Urothelium cell line (cell line): ENCODE measurements at places on chromosomes 12 and 14.
A peak's percentile ranks its signal among the peaks of the same experiment; 100 is the strongest.

GRCh38 chr12:92845329-92845728 lies 83.8 kb downstream of the EEA1 start:
- DNase-seq: no peak

DNA sequence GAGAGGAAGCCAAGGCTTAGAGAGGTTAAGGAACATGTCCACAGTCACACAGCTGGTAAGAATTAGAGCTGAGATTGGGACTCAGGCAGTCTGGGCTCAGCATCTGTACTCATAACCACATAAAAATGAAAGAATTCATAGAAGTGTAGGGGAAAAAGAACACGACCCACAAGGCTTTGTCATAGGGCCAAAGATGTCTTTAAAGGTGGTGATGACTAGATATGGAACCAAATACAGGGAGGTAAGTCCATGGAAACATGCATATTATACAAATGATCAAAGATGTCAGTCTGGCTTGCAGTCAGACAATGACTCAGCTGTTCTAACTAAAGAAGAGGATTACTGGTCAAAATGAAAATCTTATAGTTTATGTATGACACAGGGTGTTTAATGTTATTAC lies 7.2 kb upstream of the SSPN start:
- no peak for DNase-seq

DNA sequence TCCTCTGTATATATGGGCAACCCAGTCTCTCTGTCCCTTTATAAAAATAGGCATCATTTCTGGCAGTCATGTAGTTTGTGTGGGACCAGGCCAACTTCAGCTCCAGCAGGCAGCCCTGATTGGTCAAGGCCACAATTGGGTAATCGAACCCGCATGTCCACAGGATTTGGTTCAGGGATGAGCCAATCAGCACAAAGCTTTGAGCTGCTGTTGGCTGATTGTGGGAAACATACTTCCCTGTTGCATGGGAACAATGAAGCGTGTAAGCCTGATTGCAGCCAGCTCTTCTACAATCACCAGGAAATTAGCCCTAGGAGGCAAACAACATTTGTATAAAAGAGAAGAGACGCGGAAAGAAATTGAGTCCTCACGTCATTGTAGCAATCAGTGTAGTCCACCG lies 328.6 kb downstream of the PCNX1 start:
- DNase-seq: no peak

- peak; percentile 35 for DNase-seq
Observed at GRCh38 chr14:81268016-81268416, 47.3 kb upstream of the GTF2A1 start.

- DNase-seq: no peak
Observed at GRCh38 chr14:68012871-68013270, 193.3 kb downstream of the RAD51B start.

DNA sequence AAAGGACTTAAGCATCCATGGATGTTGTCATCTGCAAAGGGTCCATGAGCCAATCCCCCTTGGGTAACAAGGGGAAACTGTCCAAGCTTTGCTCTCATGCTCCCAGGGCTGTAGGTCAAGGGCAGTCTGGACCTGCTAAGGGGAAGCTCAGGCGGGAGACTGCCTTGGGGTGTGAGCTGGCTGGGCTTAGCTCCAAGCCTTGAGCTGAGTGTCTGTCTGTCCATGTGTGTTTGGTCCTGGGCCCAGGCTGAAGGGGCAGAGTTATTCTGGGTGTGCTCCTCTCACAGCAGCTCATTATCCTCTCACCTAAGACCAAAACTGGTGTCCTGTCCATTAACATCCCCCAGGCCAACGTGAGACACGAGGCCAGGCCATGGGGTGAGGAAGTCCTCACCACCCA lies 274.8 kb downstream of the SLC15A4 start:
- DNase-seq: no peak

DNA sequence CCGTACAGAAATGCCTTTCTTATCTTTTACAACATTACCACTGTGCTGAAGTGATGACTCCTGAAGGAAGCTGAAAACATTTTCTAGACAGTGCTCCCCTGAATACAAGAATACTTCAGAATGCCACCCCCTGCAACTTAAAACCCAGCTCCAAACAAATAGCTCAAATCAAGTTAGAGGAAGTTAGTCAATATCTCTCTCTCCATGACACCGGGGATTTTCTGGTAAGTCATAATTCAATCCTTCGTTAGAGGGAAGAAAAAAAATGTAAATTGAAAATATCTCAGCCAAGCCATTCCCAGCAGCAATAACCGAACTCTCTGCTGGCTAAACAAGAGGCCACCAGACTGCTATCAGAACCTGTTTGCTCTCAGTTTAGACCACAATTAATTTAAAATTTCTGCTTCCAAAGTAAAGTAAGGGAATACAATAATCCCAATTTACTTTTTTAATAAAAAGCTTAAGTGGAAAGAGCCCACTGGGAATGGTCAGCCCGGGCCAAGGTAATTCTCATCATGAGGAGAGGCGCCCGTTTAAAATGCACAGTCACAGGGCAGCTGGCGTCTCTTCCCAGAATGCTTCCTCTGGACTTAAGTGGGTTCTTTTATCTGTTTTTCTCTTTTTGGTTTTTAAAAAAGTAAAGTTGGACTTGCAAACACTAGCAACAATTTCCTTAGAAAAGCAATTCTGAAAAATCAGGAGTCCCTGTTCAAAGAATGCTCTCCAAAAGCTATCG lies 710.1 kb upstream of the STXBP6 start:
- no peak for DNase-seq

DNA sequence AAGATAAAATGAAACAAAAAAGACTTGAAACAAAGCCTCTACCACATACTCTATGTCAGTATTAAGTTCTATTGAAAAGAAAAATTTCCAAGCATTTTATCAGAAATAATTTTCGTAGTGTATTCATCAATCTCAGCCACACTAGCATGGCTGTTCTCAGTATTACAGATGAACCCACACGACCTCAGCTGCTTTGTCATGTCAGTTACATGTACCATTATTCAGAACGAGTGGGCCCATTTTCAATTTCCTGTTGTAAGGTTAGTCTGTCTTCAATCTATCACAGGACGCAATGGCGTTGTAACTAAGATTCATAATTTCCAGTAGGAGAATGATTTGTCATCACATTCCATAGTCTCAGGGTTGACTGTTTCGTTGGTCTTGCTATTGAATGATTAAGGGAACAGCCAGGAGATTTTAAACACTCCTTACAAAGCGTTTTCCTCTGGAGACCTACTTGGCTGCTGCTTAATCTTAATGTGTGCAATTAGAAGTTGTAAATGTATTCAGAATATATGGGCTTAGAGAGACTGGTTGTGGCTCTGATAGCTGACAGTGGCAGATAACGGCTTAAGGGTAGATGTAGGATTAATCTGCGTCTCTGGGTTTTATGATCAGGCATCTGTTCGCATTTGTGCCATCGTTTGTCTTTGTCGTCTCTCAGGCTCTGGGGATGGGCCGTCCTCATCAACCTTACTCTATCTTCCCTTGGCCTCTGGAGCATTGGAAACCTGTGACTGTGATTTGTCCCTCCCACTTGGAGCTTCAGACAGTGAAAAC lies 65.4 kb downstream of the GLT1D1 start:
- no peak for DNase-seq

DNA sequence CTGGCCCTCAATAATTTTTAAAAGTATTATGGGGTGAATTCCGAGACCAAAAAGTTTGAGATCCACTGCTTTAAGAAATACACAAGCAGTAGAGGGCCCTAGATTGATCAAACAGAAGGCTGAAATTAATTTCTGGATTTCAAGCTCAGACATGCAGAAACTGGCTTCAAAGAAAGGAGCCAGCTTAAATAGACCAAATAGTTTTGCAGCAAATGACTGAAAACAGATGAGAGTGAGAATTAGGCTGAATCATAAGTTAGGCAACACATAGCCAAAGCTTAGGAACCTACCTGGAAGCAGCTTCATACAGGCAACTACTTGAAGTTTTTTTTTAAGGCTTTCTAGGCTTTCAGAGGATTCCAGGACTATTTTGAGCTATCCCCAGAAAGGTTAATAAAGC lies 12.4 kb downstream of the ATF7 start:
- DNase-seq: no peak

DNA sequence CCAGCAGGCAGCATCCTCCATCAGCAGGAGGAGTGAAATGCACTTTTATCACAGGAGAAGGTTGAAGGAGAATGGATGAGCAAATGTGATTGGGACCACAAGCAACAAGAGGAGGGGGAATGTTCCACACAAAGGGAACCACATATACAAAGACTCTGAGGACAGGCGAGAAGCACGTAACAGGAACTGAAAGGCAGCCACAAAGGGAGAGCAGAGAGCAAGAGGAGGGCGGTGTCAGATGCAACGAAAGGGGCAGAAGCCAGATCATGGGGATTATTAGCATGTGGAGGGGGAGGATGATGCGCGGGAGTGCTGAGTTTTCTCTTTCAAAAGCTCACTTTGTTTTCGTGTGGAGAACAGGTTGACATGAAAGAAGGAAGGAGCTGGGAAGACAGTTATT lies 241.1 kb downstream of the SPTSSA start:
- DNase-seq: no peak

- DNase-seq: no peak
Observed at GRCh38 chr14:86091811-86092210, 561.9 kb downstream of the FLRT2 start.

DNA sequence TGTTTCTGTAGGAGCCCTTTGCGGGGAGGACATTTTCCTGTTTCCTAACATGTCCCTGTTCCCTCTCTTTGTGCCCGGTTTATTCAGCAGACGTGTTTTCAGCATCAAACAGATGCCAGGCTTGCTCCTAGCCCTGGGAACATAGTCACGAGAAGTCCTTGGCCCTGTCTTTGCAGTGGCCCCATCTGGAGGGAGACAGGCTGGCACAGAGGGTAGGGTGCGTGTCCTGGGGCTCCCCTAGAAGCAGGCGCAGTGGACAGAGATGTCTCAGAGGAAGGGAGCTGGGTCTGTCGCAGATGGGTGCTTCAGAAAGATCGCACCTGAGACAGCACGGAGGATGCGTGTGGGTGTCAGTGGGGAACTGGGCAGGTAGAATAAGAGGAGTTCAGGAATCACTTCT lies 75.0 kb upstream of the DYNC1H1 start:
- DNase-seq: no peak

GRCh38 chr14:103707329-103708263 lies 7.7 kb downstream of the XRCC3 start:
- DNase-seq: no peak

- no peak for DNase-seq
Observed at GRCh38 chr12:103834942-103835341, 6.1 kb downstream of the NT5DC3 start.

DNA sequence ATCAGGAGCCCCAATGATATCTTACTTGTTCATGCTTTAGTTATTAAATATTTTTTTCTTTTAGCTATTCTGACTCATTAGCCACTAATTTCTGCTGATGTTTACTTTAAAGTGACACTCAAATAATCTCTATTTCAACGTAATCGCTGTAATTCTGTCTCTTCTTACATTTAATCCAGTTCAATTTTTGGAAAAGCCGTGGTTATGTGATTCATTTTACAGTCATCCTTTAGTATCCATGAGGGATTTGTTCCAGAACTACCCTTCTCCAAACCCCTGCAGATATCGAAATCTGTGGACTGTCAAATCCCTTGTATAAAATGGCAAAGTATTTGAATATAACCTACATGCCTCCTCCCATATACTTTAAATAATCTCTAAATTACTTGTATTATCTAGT lies 1103.4 kb downstream of the LRFN5 start:
- DNase-seq: no peak

- no peak for DNase-seq
Observed at GRCh38 chr14:29390081-29390832, 537.4 kb downstream of the PRKD1 start.

DNA sequence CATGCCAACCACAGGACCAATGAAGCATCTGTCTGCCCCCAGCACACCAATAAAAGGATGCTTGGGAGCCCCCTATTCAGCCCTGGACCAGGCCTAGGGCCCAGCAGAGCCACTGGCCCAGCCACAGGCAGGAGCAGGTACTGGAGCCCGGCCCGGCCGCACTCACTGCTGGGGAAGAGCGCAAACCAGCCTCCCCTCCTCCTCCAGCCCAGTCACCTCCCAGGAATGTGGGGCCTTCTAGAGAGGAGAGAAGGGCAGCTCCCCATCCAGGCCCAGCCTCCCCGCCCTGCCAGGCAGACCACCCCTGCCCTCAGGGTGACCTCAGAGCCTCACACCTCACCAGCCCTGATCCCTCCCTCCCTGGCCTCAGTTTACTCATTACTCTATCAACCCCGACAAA lies 56.2 kb downstream of the CCNK start:
- DNase-seq: peak; percentile 83

- no peak for DNase-seq
Observed at GRCh38 chr12:26982866-26983265, 31.3 kb downstream of the TM7SF3 start.

DNA sequence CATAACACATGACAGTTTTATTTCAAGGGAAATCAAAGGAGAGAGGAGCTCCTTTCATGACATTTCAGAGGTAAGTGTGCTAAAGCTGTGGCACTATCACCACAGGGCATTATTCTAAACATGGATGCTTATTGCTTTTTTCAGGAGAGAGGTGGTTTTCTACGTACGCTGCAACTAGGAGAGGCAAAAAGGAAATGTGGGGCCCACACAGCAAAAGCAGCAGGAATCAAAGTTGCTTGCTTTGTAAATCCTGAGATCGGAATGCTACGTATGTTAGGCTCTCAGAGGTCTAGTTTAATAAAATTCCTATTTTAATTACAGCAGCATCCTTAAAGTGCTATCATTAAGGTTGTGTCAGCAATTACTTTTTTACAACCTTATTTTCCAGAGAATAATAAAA lies 55.0 kb upstream of the GRIP1 start:
- DNase-seq: no peak

DNA sequence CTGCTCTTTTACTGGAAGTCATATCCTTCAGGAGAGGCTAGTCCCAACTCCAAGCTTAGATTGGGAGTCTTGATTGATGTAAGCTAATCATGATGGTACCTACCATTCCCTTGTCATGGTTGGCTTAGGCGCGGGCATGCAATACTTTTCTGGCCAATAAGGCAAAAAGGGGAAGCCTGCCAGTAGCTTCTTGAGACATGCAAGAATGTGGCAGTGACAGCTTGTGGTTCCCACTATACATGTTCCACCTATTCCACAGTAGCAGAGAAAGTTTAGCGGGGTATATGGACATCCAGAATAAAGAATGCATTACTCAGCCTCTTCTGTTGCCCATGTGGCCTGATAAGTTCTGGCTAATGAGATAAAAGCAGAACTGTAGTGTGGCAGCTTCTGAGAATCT lies 55.0 kb downstream of the AP5M1 start:
- DNase-seq: no peak

- DNase-seq: no peak
Observed at GRCh38 chr14:72305561-72305960, 373.3 kb downstream of the RGS6 start.

DNA sequence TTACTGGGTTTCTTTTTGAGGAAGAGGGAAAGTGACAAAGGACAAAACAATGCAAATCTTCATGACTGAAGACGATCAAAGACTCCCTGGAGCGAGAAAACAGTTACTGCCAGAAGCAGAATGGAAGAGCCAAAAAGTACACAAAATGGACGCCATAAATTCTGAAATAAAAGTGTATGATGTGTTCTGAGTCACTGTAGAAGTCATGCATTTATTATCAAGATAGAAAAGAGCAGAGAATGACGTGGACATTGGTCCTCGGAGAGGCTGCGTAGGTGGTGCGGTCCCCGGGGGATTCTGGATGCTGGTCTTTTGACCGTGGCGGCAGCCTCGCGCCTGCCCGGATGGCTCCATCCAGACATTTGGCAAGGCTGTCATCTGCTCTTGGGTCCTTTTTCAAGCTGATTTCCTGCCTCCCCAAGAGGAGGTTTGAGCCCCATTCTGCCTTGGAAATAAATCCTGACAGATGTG lies 52.8 kb downstream of the C14orf132 start:
- DNase-seq: no peak

- no peak for DNase-seq
Observed at GRCh38 chr12:98260276-98260675, 255.1 kb upstream of the TMPO start.
